Activated CD4-positive, alpha-beta T cell treated with anti-CD3 and anti-CD28 coated beads for 36 hours (primary cell): ENCODE measurements at places on chromosomes 3 and 15. TPM values are rescaled to one million over a fixed set of nuclear protein-coding genes. Genes with fewer than 3 reads are reported as not detected.

Gene USP3
- total RNA-seq, result 51.1 TPM

Gene TRIM42
- not detected for total RNA-seq

Gene COX5A
- 319 TPM for total RNA-seq

Gene PLSCR5
- total RNA-seq, result not detected

Gene CCDC39
- not detected for total RNA-seq

Gene NRROS
- 19.7 TPM for total RNA-seq

Gene MYZAP
- total RNA-seq, result 0.11 TPM

Gene GOLGA8J
- total RNA-seq, result not detected

Gene GOLGA6L7
- not detected for total RNA-seq

Gene CDCP1
- total RNA-seq, result 3.7 TPM

Gene FGD5
- 0.09 TPM for total RNA-seq

Gene CHST2
- total RNA-seq, result 6.8 TPM

Gene C15orf62
- 0.80 TPM for total RNA-seq

Gene STXBP5L
- total RNA-seq, result not detected

Gene IL12A
- not detected for total RNA-seq

Gene FBXO40
- not detected for total RNA-seq

Gene FMN1
- total RNA-seq, result 0.21 TPM

Gene NANOGP8
- total RNA-seq, result not detected

Gene PLS1
- 5.4 TPM for total RNA-seq

Gene SELENOK
- total RNA-seq, result 45.1 TPM

Gene GOLGA8T
- total RNA-seq, result not detected

Gene LTK
- 0.11 TPM for total RNA-seq

Gene TGM4
- not detected for total RNA-seq

Gene FBXW12
- 0.16 TPM for total RNA-seq

Gene ERICH6
- not detected for total RNA-seq

Gene IL20RB
- 0.93 TPM for total RNA-seq

Gene CCNDBP1
- 51.6 TPM for total RNA-seq

Gene FGF7
- not detected for total RNA-seq

Gene LINS1
- 41.7 TPM for total RNA-seq

Gene VPS13C
- total RNA-seq, result 47.2 TPM

Gene SLC12A1
- not detected for total RNA-seq

Gene OR5K2
- not detected for total RNA-seq

Gene AP2M1
- 204 TPM for total RNA-seq

Gene PRTG
- total RNA-seq, result not detected
